ENCODE measurements at places on chromosomes 12 and 14.

- DNase-seq = no peak
These were observed 305.0 kb upstream of the DIO3 start for GRCh38 chr14:101256266-101256665.

DNA sequence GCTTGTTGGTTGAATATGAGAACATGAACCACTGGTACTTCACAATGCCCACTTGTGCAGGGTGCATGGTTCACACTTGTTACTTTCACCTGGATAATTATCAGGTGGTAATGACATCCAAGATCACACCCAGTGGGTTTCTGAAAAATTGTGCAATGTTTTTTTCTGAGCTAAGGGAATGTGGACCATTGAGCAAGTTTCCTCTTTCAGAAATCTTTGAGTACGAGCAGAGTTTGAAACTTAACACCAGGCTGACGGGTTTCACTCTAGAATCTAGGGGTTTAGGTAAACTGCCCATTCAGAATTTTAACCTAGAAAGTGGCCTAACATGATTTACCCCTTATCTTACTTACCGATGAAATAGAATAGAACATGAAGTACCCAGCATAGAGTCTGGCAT is 389.6 kb downstream of the PAWR start:
- no peak for DNase-seq

DNA sequence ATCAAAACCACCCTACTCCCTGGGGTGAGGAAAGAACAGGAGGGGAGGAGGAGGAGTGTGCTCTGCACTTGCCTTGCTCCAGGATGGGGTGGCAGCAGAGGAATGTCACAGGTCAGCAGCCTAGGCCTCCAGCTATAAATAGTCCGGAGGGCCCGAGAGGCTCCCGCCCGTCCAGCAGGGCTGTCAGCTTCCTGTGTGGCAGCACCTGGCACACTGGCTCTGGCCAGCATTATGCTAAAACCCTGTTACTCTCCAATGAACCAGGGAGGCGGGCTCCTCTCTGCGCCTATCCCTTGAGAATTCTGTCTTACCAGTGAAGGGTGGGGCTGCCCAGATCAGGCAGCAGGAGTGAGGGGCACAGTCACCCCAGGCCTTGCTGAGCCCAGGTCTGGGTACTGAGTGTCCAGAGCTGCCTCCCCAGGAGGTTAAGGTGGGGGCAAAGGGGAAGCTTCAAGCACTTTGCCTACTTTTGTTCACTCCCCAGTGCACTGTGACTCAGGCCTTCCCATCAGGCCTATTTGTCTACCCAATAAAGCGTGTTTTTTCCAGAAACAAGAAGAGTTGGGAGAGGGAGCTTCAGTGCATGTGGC is 1.2 kb upstream of the COX14 start:
- DNase-seq = no peak

DNA sequence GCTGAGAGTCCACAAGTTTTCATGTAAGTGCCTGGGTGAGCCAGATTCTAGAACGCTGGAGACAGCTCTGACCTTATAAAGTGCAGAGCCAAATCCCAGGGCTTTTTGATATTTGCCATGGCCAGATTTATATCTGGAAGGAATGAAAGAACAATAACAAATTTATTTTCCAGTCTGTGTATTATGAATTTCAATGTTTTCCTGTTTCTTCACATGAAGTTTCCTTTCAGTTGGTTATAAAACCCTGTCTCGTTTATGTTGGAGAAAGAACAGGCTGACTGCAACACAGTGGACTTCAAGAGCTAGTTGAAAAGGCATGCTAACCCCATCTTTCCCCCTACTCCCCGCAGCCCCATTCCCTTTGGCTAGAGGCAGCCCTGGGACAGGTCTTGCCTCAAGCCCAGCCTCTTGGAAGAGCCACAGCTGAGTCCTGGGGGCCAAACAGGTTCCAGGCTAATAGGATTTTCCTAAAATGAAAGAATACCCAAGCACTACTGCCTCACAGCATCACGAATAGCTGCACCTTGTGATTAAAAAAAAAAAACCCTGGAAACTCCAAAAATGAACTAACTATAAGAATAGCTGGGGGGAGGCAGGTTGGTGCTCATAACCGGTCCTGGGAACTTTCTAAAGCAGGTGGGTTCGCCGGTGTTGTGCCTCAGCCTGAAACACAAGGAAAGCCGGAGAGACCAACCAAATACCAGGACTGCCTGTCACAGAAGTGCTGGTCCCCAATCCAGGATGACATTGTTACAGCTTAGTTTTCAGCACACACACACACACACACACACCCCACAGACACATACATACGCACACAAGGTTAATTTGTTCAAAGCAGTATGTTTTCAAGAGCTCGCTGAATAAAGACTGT is 1.5 kb downstream of the FBLN5 start:
- no peak for DNase-seq

GRCh38 chr14:62824086-62824485 is 221.2 kb downstream of the KCNH5 start:
- no peak for DNase-seq

GRCh38 chr14:21103411-21103709 is 2.5 kb downstream of the TMEM253 start:
- no peak for DNase-seq

DNA sequence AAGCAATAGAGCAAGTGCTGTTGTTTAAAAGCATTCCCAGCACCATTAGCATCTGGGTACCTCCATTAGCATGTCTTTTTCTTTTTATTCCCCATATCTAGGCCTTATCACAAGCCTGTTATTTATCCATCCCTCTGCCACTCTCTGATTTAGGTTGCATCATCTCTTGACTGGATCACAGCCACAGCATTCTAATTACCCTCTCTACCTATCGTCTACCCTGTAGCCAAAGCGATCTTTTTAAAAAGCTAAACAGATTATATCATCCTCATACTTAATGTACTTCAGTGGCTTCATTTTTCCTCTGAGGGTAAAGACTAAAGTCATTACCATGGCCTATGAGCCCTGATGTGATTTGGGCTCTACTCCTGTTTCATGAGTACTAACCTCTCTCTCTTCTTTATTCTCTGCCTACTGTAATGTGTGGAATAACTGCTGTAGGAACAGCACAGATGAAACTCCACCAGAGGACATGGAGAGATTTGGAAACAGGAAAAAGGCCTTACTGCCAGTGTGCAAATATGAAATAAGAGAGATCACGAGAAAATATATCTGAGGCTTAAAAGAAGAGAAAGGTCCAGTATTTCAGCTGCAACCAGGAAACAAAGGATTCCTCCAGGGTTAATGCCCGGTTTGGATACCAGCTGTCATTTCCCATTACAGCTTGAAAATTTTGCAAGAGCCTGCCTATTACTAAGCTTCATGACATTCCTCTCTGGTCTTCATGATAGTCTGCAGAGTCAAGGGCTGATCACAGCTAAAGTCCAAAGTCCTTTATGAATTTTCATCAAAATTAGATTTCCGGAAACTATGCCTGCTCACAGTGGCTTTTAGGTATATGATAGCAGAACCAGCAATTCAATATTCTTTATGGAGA is 422.5 kb upstream of the PDE3A start:
- no peak for DNase-seq

GRCh38 chr14:58054100-58054499 is 97.9 kb downstream of the ARMH4 start:
- DNase-seq = no peak

DNA sequence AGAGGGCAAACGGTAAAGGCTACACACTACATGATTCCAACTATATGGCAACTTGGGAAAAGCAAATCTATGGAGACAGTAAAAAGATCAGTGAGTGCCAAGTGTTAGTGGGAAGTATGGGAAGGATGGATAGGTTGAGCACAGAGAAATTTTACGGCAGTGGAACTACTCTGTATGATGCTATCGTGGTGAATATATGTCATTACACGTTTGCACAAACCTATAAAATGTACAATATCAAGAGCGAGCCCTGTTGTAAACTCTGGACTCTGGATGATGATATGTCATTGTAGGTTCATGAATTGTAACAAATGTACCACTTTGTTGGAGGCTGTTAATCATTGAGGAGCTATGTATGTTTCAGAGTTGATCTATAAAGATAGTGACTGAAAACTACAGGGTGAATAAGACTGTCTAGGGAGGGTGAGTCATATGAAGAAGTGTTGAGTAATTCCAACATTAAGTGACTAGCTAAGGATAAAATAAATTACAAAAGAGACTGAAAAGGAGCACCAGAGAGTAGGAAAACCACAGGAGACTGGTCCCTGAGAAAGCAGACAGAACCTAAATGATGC is 349.2 kb upstream of the LMO3 start:
- no peak for DNase-seq

DNA sequence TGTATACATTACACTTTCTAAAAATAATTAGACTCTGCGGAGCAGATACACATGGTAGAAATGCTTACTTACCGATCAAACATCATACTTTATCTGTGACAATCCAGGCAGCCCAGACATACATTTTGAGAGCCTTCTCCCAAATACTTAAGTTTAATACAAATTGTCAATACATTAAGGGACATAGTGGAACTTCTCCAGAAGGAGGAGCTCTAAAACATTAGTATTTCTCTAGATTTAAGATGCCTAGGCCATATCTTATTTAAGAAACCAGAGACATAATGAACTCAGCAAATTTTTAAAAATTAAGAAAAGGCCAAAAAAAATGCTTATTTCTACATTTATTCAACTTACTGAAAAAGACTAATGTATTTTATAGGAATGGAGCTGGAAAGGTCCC is 16.1 kb downstream of the ACSM4 start:
- DNase-seq = peak; percentile 1

- DNase-seq = peak; percentile 73
These were observed at the start of gene POC1B for GRCh38 chr12:89525824-89526770. TSS of gene POC1B (minus strand) at chr12:89526047. CDS start at chr12:89525895, 152 bp downstream.

- DNase-seq = peak; percentile 22
These were observed 6.9 kb downstream of the RTRAF start for GRCh38 chr14:51996148-51996746.

DNA sequence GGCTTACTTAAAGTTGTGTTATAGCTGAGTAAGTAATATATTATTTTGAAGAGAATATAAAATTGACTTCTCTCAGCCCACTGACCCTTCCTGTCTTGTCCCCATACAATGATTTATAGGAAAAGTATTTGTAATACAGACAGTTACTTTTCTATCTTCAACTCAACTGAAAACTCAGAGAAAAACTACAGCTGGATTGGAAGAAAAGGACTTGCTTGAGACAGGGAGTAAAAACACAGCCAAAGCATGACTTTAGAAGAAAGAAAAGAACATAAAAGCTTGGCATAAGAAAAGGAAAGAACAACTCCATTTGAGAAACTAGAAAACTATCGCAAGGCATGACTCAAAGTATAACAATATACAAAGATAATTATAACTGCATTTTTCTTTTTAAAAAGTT is 57.5 kb downstream of the MSRB3 start:
- no peak for DNase-seq

DNA sequence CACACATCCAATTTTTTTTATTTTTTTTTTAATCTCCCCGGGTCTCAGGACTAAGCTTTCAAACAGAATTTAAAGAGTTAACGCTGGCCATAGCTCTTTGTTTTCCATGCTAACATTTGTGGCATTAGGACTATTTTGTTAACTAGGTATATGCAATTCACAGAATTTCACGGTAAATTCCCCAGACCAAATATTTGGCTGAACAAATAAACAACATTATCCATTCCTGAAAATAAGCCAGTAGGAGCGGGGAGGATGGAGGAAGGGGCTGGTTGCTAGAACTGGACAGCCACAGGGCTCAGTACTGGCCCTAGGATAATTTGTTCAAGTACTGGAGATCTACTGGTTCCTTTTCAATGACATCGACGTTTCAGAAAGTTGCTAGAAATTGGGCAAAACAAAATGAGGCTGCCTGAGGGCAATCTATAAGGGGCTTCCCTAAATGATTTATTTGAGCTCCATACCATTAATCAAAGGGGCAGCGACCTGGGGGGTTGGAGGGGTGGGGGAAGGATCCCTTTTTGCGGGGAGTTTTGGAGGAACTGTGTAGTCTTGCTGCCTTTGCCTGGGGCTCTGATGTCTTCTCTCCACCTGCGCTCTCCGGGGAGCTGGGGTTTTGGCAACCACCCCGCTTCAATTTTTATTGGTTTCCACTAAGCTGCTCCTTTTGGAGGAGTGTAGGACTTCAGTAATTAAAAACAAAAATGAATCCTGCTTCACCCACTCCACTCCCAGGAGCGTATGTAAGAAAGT is 9.0 kb downstream of the BMP4 start:
- no peak for DNase-seq

DNA sequence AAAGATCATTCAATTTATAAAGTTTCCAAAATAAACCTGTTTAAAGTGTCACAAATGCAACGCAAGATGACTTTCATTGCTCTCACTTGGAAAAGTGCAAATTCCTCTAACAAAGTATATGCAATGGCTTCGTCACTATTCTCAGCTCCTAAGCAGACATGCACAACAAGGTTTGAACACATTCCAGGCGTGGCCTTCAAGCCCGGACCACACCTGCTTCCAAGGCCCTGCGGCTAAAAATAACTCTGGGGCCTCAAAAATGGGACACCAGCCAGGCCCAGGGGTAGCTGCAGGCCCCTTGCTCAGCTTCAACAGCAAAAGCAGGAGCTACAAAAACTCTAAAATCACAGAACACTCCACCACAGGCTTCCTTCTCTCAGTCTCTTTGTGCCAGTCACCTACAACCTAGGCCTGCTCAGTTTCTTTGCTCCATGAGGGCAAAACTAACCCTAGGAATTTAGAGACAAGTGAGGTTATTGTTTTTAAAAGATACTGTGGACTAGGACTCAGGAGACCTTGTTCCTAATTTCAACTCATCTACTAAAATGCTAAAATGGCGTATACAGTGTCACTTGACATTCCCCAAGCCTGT is 29.3 kb downstream of the DUSP16 start:
- no peak for DNase-seq

DNA sequence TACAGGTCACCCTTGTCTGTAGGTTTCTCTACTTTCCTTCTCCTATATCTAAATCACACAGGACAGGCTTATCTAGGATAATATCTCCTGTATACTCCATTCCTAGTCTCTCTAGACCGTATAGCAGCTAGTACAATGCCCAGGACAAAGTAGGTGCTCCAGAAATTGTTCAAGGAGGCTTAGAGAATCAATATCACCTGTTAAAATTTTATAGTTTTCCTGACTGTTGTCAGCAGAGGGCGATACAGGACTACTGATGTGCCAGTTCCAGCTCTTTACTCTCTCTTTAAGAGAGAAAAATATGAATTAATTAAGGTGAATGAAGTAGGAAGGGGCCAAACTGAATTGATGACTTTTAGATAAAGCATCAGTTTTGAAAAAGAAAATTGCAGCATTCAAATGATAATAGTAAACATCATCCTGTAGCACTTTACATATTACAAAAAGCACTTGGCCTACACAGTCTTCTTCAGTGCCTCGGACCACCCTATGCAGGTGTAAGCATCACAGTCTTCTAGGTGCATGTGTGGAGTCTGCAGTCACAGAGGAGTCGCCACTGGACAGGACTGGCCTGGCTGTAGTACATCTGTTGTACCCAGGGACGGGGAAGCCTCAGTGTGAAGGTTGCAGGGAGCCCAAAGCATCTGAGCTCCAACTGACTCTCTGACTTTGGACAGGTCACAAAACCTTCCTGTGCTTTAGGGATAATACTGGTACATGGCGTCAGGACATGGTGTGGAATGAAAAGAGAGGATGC is 61.9 kb upstream of the MAX start:
- DNase-seq = peak; percentile 56

DNA sequence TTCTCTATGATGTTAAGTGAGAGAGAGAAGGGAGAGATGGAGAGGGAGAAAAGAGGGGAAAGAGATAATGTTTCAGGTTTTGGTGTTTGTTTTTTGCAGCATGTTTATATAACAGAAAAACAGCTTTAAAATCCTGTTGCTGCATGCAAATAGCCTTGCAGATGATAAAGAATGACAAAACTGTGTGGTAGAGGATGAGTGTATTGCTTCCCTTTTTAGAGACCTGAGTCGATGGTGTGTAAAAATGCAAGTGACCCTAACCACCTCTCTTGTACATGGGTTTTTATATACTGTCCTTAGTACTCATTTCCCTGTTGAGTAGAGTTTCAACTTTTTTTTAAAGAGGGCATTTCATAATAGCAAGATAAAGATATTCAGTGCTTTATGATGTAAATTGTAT is 249.1 kb downstream of the AKAP6 start:
- no peak for DNase-seq

Measured in central memory CD4-positive, alpha-beta T cell (primary cell).